Hematopoietic multipotent progenitor cell treated with erythropoietin and hydrocortisone succinate and interleukin-3 and kit ligand, for 4 days (in vitro differentiated cells): ENCODE measurements at places on chromosomes 1 and 21.
A peak's percentile ranks its signal among the peaks of the same experiment; 100 is the strongest.

GRCh38 chr1:220787069-220787619 is 431 bp downstream of the MTARC1 start:
- peak; percentile 40 for DNase-seq

GRCh38 chr1:160125746-160126145 is 10.2 kb downstream of the ATP1A2 start:
- peak; percentile 49 for DNase-seq

- DNase-seq = no peak
Measured at GRCh38 chr1:29967261-29967660, 730.9 kb downstream of the PTPRU start.

DNA sequence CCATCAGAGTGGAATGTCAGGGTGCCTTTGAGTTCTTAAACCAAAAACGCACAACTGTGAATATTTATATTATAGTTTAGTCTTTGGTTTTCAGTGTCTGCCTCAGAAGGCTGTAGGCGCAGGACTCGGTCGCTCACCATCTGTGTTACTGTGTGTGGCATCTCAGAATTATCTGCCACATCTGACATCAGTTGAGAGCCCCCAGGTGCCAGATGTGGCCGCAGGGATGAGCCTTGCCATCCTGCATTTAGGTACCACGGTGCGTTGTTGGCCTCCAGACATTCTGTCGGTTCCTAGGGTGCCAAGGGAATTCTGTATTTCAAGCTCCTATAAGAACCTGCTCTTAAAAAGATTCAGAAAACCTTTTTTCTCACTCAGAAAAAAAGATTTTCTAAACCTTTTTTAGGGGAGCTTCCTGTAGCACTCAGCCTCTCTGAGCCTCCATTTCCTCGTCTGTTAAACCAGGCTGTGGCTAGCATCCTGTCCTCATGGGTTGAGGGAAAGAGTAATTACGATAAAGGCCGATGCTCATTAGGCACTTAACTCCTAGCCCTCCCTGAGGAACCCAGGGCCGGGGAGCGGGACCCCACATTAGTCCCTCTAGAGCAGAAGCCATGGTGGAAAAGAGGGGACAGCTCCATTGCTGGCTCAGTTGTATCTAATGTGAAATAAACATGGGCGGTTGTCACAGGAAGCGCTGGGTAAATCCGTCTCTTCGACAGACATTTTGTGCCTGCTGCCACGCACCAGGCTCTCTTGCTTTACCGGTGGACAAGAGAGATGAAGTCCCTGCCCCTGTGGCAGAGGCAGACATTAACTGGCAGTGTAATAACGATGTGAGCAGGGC is 70.2 kb upstream of the MORC3 start:
- no peak for DNase-seq

GRCh38 chr1:15997637-15998280 is 6.3 kb upstream of the SRARP start:
- DNase-seq = no peak

- DNase-seq = no peak
Measured at GRCh38 chr1:234719454-234720251, 109.7 kb upstream of the IRF2BP2 start.

DNA sequence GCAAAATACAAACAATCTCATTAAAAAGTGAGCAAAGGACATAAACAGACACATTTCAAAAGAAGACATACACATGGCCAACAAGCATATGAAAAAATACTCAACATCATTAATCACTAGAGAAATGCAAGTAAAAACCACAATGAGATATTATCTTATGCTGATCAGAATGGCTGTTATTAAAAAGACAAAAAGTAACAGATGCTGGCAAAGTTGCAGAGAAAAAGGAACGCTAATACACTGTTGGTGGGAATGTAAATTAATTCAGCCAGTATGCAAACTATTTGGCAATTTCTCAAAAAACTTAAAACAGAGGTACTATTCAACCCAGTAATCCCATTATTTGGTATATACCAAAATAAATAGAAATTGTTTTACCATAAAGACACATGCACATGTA is 32.2 kb upstream of the TNFSF18 start:
- peak; percentile 16 for DNase-seq

GRCh38 chr1:164516591-164516990 is 42.4 kb upstream of the PBX1 start:
- no peak for DNase-seq

DNA sequence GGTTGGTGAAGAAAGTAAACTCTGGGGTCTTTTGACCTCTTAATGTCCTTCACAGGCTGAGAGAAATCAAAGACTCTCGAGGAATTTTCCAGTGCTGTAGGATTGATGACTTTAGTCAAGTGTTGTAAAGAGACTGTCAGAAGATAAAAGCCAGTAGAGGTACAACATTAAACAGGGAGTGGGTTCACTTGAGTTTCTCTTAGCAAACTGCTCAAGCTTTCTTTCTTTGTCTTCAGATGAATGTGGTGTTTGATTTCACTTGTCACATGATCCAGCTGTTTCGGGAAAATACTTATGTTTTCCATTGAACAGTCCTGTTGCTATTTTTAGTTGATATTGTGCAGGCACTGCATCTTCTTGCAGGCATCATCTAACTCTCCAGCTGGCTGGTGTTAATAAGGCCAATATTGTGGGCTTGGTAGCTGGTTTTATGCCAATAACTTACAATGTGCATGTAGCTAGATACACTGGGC is 45.6 kb downstream of the XCL2 start:
- DNase-seq = peak; percentile 68

GRCh38 chr1:2468540-2468939 is 7.5 kb upstream of the PLCH2 start:
- no peak for DNase-seq

GRCh38 chr1:85566890-85567289 is 13.7 kb upstream of the CCN1 start:
- DNase-seq = no peak

- DNase-seq = no peak
Measured at GRCh38 chr1:245332513-245332912, 177.7 kb downstream of the KIF26B start.

GRCh38 chr1:13662493-13662892 is 37.5 kb upstream of the PRDM2 start:
- peak; percentile 45 for DNase-seq

DNA sequence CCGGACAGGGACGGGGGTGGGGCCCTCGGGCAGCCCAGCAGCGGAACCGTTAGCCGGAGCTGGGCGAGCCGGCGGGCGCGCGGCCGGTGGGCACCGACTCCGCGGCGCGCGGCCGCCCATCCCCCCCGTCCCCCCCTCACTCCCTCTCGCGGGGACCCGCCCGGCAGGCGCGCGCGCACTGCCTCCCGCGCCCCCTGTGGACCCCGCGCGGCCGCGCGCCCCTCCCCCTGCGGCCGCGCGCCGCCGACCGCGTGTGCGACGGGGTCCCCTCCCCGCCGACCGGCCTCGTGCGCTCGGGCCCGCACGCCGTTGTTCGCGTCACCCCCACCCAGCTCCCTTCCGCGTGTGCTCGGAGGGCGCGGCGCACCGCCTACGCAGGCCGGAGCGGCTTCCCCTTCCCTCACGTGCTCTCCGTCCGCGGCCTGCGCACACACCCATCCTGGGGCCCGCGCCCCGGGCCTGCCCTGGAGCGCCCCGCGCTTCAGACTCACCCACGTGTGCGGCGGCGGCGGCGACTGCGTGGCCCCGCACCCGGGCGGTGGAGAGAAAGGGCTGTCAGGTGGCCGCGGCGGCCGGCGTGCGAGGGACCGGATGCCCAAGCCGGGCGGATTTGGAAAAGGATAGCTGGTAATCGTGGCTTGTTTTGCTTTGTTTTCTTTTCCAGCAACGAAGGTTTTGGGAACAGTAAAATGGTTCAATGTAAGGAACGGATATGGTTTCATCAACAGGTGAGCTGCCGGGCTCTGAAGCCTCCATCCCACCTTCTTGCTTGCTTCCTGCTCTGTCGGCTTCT is 717 bp downstream of the YBX1 start:
- DNase-seq = peak; percentile 93

DNA sequence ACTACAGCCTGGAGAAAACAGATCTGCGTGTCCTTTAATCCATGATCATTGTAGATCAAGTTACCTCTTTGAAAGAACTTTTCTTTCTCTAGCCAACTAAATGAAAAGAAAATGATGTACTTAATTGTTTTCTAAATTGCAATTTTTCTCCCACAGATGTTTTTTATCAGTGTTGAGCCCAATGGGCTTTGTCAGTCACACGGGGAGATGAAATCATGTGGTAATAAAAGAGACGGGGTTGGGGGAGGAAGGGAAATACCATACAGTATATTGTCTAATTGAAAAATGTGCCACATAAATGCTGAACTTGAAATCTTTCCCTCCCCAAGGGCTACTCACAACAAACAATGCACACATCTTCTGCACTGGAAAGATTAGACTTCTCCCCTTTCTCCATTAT is 58.4 kb downstream of the NTMT2 start:
- no peak for DNase-seq

GRCh38 chr1:179825798-179826460 is 51.7 kb downstream of the TOR1AIP2 start:
- DNase-seq = no peak

GRCh38 chr1:28606771-28607170 is 14.7 kb downstream of the RAB42 start:
- no peak for DNase-seq

GRCh38 chr1:54385727-54386022 is 20.5 kb downstream of the SSBP3 start:
- DNase-seq = no peak

DNA sequence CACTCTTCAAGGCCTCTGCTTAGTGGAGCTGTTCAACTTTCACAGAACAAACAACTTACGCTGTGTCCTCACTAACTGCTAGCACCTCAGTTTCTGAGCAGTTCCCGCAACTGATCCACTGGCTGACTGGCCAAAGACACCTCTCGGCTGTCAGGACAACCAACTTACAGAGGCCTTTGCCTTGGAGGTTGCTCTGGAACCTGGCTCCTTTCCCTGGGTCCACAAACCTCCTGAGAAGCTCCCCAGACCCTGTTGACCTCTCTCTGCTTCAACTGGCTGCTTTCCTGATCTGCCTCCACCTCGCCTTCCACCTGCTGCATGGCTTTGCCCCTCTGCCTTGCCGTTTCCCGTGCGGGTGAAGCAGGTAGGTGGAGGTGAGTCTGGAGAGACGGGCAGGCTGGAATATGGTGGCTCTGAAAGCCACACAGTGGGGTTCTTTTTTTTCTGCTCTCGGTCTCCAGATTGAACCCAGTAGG is 13.0 kb downstream of the BTBD19 start:
- no peak for DNase-seq

GRCh38 chr1:158146165-158146564 is 34.5 kb upstream of the CD1D start:
- no peak for DNase-seq

DNA sequence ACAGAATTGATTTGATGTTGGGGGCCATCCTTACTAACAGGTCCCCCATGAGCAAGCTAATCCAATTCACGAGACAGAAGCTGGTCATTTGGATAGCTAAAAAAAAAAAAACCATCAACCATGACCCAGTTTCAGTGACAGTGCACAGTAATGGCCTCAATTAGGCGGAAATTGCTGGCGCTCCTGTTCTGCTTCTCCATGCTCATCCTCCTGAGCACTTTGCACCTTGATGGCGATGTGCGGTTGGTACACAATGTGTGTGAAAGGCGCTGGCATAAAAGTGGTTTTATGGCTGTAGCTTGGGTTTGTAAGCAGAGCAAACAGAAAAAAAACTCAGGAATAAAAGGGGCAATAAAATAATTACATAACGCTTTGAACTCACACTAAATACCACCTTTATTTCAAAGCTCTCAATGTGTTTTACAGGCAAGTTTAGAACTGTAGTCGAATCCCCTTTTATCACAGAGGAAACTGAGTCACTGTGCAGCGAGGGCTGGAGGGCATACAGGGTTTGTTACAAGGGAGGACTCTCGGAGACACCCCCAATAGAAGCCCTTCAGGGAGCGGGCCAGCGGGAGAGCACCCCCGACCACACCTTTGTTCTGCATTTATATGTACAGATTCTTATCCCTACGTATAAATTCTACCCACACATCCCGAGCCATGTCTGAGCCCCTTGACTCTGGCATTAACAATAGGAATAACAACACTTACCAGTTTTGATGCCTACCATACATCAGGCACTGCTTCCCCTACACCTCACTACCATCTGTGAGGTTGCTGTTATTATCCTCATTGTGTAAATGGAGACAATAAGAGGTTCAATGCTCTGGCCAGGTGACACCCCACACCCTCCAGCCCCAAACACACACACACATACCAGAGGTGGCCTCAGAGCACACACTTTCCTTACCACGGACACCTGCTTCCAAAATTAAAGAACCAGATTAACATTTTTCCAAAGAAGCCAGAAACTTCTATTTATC is 213.5 kb upstream of the IRF2BP2 start:
- no peak for DNase-seq

DNA sequence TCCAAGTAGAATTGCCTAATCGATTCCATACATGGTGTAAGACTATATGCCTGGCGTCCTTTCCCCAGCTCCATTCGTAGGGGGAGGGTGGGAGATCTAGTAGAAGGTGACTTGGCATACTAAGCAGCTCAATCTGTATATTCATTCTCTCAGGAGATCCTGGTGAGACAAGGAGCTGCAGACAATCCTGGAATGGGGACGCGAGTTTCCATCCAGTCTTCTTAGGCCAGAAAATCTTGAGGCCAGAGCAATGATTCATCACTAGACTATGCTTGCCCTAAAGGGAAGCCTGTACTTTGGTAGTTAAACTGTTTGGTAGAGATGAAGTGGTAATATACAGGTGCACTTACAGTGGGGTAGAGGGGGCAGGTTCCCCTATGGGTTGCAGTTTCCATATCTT is 468.7 kb downstream of the ADGRL2 start:
- no peak for DNase-seq

GRCh38 chr1:221696027-221696426 is 45.9 kb downstream of the DUSP10 start:
- DNase-seq = no peak

DNA sequence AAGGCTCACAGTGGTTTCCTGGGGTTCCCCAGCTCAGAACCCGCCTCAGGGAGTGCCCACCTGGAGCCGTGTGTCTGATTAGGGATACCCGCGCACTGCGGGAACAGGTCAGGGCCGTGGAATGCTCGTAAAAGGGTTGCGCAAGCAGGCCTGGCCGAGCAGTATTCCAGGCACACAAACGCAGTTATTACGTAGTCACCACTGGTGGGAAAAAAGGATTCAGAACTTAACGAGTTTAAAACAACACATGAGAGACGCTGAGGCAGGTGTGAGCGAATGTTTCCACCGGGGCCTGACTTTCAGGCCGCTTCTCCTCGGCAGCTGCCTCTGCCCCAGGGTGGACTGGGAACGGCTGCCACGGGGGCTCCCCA is 18.2 kb downstream of the PLCH2 start:
- no peak for DNase-seq

GRCh38 chr1:222784916-222785315 is 29.9 kb upstream of the DISP1 start:
- no peak for DNase-seq

GRCh38 chr1:177444997-177445746 is 274.4 kb downstream of the BRINP2 start:
- DNase-seq = no peak

GRCh38 chr21:38780879-38781278 is 24.9 kb upstream of the ETS2 start:
- DNase-seq = no peak

GRCh38 chr1:26279456-26280332 is at the start of gene SH3BGRL3:
TSS of gene SH3BGRL3 (plus strand) at chr1:26280086. CDS start at chr1:26280156, 70 bp downstream.
- DNase-seq = peak; percentile 95

- DNase-seq = no peak
Measured at GRCh38 chr1:78038071-78038470, 7.7 kb upstream of the GIPC2 start.
